HS-5 (cell line): ENCODE measurements at places on chromosomes 16 and 17.
A peak's percentile ranks its signal among the peaks of the same experiment; 100 is the strongest.

- DNase-seq: no peak
Measured at GRCh38 chr17:59757470-59757869, 50.0 kb downstream of the VMP1 start.

DNA sequence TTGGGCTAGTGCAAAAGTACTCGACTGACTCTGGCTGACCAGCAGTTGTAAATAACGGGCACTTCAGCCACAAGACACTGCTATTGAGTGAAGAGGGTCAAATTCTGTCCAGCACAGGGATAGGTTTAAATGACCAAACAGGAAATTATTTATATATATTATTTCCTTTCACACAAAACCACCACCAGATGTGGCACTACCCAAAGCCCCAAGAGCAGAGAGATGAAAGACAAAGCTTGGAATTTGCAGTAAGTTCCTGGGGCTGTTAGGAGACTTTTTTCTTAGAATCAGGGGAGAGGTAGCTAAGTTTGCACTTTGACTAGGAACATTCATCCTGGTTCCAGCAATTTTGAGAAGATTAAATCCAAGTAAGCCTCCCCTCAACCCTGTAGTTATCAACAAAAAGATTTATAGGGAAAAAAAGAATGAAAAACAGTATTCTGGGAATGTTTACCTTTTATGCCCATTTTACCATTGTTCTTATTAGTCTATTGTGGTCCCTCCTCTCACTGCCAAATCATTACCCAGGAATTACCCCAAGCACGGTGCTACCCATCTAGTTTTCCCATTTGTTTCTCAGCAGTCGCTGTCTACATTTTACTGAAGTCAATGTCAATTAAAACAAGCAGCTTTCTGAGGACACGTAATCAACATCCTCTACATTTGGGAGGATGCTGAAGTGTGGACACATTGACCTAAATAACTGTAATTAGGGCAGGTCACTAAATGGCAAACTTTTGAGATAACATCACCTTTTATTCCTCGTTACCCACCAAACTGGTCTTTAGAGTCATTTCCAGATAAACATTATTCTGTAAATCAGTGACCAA is 43.5 kb downstream of the GRB7 start:
- no peak for DNase-seq

GRCh38 chr16:69318911-69319289 is 7.8 kb downstream of the VPS4A start:
- no peak for DNase-seq

- no peak for DNase-seq
Measured at GRCh38 chr17:27677191-27677590, 46.2 kb downstream of the LGALS9 start.

DNA sequence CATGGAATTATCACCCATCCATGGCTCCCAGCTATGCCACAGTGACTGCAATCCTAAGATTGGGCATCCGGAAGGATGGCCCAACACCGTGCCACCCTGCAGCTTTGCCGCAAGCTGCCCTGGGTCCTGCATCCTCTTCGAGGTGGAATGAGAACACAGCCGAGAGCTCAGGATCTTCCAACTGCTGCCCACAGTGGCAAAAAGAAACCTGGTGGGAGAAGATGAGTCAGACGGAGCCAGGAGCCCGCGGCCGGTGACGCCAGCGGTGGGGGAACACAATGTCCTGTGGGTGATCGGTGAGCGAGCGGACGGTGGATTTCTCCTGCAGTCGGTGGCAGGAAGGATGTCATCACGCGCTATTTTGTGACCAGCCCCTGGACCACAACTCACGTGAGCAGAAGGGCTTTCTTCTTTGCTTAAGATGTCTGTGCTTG is 20.1 kb downstream of the CD7 start:
- peak; percentile 54 for DNase-seq
